Psoas muscle (tissue), 8 donors: ENCODE measurements at places on chromosomes 5 and 9. TPM values are rescaled to one million over a fixed set of nuclear protein-coding genes. Genes with fewer than 3 reads are reported as not detected.

Gene NR2F1
- total RNA-seq: 1.2 TPM

Gene PDE6A
- 0.05 TPM for total RNA-seq

Gene CYSRT1
- total RNA-seq: 0.32 TPM

Gene TAS2R1
- not detected for total RNA-seq

Gene SLCO6A1
- not detected for total RNA-seq

Gene NSG2
- total RNA-seq: 0.16 TPM

Gene SPATA9
- total RNA-seq: not detected

Gene ENG
- total RNA-seq: 70.0 TPM

Gene ADRB2
- 6.0 TPM for total RNA-seq

- no peaks in the 10 kb centered on the region for H3K36me3 ChIP-seq
- no peak overlapping the region for H3K27ac ChIP-seq
- peaks cover 13% of the 10 kb centered on the region for H3K4me1 ChIP-seq
- DNase-seq: no peak
Observed at GRCh38 chr5:148909766-148910165, 83.4 kb downstream of the ADRB2 start.

GRCh38 chr5:106113922-106114321, 1556.8 kb downstream of the EFNA5 start:
- H3K27ac ChIP-seq: no peak overlapping the region
- H3K27me3 ChIP-seq: no peaks in the 10 kb centered on the region

GRCh38 chr9:3826178-3826577, 300.4 kb upstream of the RFX3 start:
- no peak for DNase-seq
- H3K27me3 ChIP-seq: no peaks in the 10 kb centered on the region
- H3K36me3 ChIP-seq: no peaks in the 10 kb centered on the region
- no peaks in the 10 kb centered on the region for H3K4me1 ChIP-seq

DNA sequence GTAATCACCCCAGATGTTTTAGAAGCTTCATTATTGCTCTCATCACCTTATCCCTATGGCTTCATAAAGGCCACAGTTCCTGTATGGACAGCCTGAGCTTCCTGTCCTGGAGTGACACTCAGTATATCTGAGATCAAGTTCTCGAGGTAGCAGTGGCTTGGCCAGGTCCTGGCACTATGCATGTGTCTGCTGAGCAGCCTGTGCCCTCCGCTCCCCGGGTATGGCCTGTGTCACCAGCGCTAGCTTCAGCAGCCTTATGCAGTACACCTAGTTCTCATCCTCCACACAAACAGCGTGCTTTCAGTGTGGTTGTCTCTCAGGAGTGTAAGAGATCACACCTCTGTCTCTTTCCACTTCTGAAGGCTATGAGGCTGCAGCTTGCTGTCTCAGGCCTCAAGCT, 514.7 kb downstream of the DIRAS2 start:
- H3K4me3 ChIP-seq: no peak overlapping the region
- no peaks in the 10 kb centered on the region for H3K4me1 ChIP-seq
- H3K36me3 ChIP-seq: no peaks in the 10 kb centered on the region
- peak overlapping the region; percentile 24 for H3K27ac ChIP-seq

GRCh38 chr9:127049044-127049443, 73.4 kb downstream of the ANGPTL2 start:
- H3K4me3 ChIP-seq: no peak overlapping the region
- no peaks in the 10 kb centered on the region for H3K27me3 ChIP-seq
- DNase-seq: no peak
- peak overlapping the region; percentile 6 for H3K27ac ChIP-seq
- no peaks in the 10 kb centered on the region for H3K36me3 ChIP-seq

- H3K27me3 ChIP-seq: no peaks in the 10 kb centered on the region
- H3K27ac ChIP-seq: no peak overlapping the region
- no peak overlapping the region for H3K4me3 ChIP-seq
- peaks cover 3% of the 10 kb centered on the region for H3K4me1 ChIP-seq
- H3K36me3 ChIP-seq: no peaks in the 10 kb centered on the region
- DNase-seq: no peak
Observed at GRCh38 chr5:71582945-71583584, 4.1 kb upstream of the MCCC2 start.

DNA sequence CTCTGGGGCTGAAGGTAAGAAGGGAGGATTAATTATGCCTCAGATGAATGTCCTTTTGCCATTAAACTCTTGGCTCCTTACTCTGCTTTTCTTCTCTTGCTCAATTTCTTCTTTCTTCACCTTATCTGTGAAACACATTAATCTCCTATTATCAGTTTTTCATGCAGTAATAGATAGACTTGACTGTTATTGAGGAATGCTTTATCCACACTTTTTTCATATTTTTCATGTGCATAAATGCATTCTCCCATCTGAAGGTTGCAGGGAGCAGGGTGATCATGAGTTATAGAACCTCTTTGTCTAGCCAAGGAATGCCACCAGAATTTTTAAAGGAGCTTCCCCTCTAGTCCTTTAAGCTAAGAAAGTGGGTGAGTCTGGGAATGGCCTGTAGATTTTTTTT, 66.4 kb upstream of the CD180 start:
- no peak for DNase-seq
- peaks cover 7% of the 10 kb centered on the region for H3K4me1 ChIP-seq
- H3K27me3 ChIP-seq: no peaks in the 10 kb centered on the region
- H3K36me3 ChIP-seq: no peaks in the 10 kb centered on the region
- H3K27ac ChIP-seq: no peak overlapping the region

GRCh38 chr9:27835746-27836145, 262.5 kb upstream of the C9orf72 start:
- H3K27ac ChIP-seq: no peak overlapping the region
- no peaks in the 10 kb centered on the region for H3K4me1 ChIP-seq
- DNase-seq: no peak
- no peak overlapping the region for H3K4me3 ChIP-seq
- H3K36me3 ChIP-seq: no peaks in the 10 kb centered on the region

DNA sequence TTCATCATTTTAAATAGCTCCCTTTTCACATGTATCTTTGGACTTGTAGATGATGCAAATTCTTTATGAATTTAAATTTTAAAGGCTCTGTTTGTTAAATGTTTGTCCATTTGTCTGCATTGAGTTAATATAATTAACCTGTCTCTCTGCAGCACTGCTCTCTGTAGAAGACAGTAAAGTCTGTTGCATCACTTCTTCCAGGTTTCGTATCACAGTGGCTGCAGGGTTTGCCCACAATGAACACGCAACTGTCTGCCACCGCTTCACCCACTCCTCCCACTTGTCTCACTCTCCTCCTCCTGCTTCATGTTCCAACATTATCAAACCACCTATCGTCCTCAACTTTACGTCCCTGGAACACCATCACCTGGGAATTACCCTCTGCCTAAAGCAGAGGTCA, 231.3 kb upstream of the SLC30A5 start:
- H3K36me3 ChIP-seq: no peaks in the 10 kb centered on the region
- no peak overlapping the region for H3K27ac ChIP-seq
- H3K27me3 ChIP-seq: no peaks in the 10 kb centered on the region
- H3K4me3 ChIP-seq: no peak overlapping the region
- H3K4me1 ChIP-seq: no peaks in the 10 kb centered on the region
- no peak for DNase-seq

GRCh38 chr5:106894964-106895363, 775.8 kb downstream of the EFNA5 start:
- H3K27me3 ChIP-seq: no peaks in the 10 kb centered on the region
- no peaks in the 10 kb centered on the region for H3K4me1 ChIP-seq
- no peak for DNase-seq

GRCh38 chr5:135375040-135375793, 23.8 kb downstream of the MACROH2A1 start:
- peaks cover 63% of the 10 kb centered on the region for H3K4me1 ChIP-seq
- H3K4me3 ChIP-seq: no peak overlapping the region
- H3K36me3 ChIP-seq: peaks cover 30% of the 10 kb centered on the region
- peak overlapping the region; percentile 83 for H3K27ac ChIP-seq
- DNase-seq: peak; percentile 66
- H3K27me3 ChIP-seq: no peaks in the 10 kb centered on the region

DNA sequence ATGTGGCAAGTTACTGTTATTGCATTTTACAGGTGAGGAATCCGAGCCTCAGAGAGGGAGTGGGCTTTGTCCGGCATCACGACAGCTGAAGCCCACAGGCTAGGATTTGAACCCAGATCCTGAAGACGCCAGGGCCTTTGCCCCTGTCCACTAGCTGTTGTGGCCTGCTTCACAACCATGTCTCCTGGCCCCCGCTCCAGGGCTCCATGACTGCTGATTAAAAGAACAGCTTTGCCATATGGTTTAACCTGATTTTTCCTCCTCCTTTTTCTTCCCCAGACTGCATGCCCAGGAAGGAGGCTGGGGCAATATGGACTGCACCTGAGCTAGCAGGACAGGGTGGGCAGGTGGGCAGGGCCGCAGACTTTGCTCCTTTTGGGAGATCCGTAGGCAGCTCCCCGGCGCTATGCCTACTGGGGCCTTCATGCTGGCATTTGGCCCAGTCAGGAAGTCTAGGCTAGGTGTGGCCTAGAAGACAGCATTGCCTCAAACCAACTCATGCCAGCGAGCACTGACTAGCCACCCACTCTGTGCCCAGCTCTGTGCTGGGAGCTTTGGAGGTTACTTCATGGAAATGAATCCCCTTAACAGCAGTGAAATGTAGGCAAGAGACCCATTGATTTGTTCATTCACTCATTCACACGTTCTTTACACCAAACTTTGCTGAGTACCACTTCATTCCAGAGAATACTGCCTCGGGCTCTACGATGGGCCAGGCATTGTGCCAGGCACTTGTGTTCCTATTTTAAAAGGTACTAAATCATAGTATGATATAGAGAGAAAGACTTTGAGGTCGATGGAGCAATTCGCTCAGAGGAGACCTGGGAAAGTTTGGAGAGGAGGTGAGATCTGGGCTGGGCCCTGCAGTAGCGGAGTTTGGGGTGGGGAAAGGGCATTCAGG, 94.3 kb upstream of the CPEB4 start:
- H3K27ac ChIP-seq: no peak overlapping the region
- H3K4me1 ChIP-seq: no peaks in the 10 kb centered on the region
- no peaks in the 10 kb centered on the region for H3K27me3 ChIP-seq
- DNase-seq: no peak
- no peaks in the 10 kb centered on the region for H3K36me3 ChIP-seq

DNA sequence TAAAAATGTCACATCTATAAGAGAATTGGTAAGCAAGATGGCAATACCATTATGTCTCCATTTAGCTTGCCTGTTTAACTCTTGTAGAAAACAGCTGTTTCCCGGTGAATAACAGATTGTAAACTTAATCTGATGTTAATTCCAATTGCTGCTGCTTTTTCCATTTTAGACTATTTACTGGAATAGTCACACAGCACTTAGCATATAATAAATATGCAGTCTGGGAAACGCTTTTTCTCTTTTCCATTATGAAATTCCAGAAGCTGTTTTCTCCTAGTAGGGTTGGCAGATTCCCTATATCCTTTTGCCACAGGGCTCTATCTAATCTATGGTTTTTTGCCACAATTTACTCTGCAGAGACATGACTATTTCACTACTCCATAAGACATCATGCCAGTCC, 148.0 kb downstream of the CEMIP2 start:
- no peak for DNase-seq
- no peak overlapping the region for H3K27ac ChIP-seq
- H3K36me3 ChIP-seq: no peaks in the 10 kb centered on the region
- H3K4me1 ChIP-seq: no peaks in the 10 kb centered on the region
- no peak overlapping the region for H3K4me3 ChIP-seq
- no peaks in the 10 kb centered on the region for H3K27me3 ChIP-seq

DNA sequence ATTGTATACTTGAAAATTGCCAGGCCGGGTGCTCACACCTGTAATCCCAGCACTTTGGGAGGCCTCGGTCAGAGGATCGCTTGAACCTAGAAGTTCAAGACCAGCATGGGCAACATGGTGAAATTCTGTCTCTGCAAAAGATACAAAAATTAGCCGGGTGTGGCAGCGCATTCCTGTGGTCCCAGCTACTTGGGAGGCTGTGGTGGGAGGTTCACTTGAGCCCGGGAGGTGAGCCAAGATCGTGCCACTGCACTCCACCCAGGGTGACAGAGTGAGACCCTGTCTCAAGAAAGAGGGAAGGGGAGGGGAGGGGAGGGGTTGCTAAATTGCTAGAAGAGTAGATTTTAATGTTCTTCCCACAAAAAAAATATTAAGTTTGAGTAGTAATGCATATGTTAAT, 53.2 kb downstream of the FNBP1 start:
- no peak for DNase-seq
- no peaks in the 10 kb centered on the region for H3K36me3 ChIP-seq
- H3K27ac ChIP-seq: no peak overlapping the region
- no peaks in the 10 kb centered on the region for H3K27me3 ChIP-seq

DNA sequence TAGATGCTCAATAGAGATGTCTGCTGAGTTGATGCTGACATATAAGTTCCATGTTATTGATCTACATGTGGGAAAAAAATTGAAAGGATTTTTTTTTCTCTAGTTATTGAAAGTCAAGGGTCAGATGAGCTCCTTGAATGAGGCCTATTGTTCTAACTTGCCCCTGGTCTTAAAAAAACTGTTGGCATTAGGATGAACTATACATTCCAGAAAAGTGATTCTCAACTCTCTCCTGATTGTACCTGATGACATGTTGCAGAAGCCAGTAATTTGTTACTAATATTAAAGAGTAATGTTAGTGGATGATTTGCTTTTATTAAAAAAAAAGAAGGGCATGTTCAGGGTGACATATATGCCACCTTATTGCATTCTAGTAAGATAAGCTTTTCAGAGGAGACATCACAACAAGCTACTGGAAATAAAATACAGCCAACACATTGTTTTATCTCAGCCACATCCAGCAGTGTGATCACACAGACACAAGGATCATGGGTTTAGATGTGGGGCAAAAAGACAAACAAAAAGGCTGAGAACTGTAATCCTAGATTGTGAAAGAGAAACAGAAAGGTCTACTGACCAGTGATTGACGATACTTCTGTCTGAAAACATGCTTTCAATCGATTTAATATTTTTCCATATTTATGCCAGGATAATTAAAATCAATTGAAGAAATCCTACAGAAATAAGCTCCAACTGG, 1314.1 kb upstream of the C9orf72 start:
- no peaks in the 10 kb centered on the region for H3K36me3 ChIP-seq
- no peaks in the 10 kb centered on the region for H3K27me3 ChIP-seq
- no peak overlapping the region for H3K27ac ChIP-seq
- H3K4me3 ChIP-seq: no peak overlapping the region

- peaks cover 53% of the 10 kb centered on the region for H3K4me1 ChIP-seq
- no peak for DNase-seq
- no peak overlapping the region for H3K4me3 ChIP-seq
- H3K27me3 ChIP-seq: no peaks in the 10 kb centered on the region
Observed at GRCh38 chr5:145979270-145980223, 43.2 kb downstream of the SH3RF2 start.

DNA sequence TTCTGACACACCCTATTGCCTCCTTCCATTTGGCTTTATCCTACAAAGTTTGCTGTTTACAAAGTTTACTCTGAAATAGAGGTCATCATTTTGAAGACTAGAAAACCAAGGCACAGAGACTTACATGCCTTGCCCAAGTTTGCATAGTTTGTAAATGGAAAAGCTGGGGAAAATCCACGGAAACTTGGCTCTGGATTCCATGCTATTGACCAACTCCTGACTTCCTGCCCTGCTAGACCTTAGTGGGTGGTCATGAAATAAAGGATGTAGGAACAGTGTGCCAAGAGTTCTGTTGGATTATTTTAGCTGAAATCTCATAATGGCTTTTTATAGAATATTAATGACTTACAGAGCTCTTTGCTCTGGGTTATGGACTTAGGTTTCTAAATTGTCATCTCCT, 69.5 kb downstream of the GRIA1 start:
- no peak for DNase-seq
- H3K36me3 ChIP-seq: no peaks in the 10 kb centered on the region
- H3K27me3 ChIP-seq: no peaks in the 10 kb centered on the region
- no peak overlapping the region for H3K27ac ChIP-seq
- no peaks in the 10 kb centered on the region for H3K4me1 ChIP-seq
- H3K4me3 ChIP-seq: no peak overlapping the region
